ENCODE measurements at places on chromosomes 6 and 20. TPM values are rescaled to one million over a fixed set of nuclear protein-coding genes. Genes with fewer than 3 reads are reported as not detected.
A peak's percentile ranks its signal among the peaks of the same experiment; 100 is the strongest.

EIF6 gene
- 93.1 TPM for total RNA-seq

MCHR2 gene
- not detected for total RNA-seq

DNA sequence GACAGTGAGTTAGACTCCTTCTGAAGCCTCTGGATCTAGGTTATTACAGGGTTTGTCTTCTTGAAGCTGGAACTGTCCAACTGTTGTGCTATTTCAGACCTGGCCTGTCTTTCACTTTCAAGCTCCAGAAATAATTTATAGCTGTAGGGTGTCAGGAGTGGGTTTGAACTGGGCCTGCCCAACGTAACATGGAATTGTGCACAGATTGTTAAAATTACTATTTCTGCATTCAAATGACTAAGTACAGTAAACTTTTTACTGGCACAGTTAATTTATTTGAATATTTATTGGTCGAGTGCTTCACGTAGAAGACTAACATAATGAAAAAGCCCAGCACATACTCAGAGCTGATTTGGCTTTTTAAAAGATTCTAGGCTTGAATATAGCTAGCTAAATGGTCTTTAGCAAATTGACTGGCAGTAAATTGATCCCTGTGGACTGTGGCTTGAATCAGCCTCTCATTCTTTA lies 74.3 kb downstream of the ARID1B start:
- H3K27ac ChIP-seq: no peak overlapping the region
- H3K4me3 ChIP-seq: no peak overlapping the region
- H3K27me3 ChIP-seq: no peaks in the 10 kb centered on the region
- H3K36me3 ChIP-seq: no peaks in the 10 kb centered on the region

DNA sequence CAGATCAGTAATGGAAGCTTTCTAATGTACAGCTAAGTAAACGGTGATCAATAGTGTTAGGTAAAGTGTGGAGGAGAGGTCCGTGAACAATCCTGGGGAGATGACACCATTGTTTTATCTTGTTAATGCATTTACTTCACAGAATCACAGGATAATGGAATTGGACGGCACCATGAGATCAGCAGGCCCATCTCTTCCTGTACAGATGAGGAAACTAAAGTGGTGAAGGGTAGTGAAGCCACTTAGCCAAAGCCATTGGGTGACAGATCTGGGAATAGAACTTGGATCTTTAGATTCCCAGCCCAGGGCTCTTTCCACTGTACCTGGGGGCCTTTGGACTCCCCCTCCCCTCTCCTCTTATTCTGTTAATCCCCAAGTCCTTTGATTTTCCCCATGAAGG lies 26.2 kb upstream of the IER3 start:
- no peak for DNase-seq
- H3K36me3 ChIP-seq: no peaks in the 10 kb centered on the region
- peaks cover 3% of the 10 kb centered on the region for H3K4me1 ChIP-seq
- H3K27me3 ChIP-seq: no peaks in the 10 kb centered on the region
- H3K4me3 ChIP-seq: no peak overlapping the region

GRCh38 chr6:71388856-71389527 lies 100.4 kb downstream of the OGFRL1 start:
- H3K36me3 ChIP-seq: no peaks in the 10 kb centered on the region
- no peak for DNase-seq
- no peak overlapping the region for H3K4me3 ChIP-seq
- no peaks in the 10 kb centered on the region for H3K4me1 ChIP-seq

- H3K4me3 ChIP-seq: no peak overlapping the region
- no peaks in the 10 kb centered on the region for H3K36me3 ChIP-seq
- no peaks in the 10 kb centered on the region for H3K4me1 ChIP-seq
- no peaks in the 10 kb centered on the region for H3K27me3 ChIP-seq
- DNase-seq: no peak
Measured at GRCh38 chr6:34457742-34458735, 7.8 kb upstream of the PACSIN1 start.

GRCh38 chr20:58901488-58902402 lies 49.2 kb downstream of the GNAS start:
- H3K4me1 ChIP-seq: peaks cover 11% of the 10 kb centered on the region
- DNase-seq: no peak
- no peak overlapping the region for H3K27ac ChIP-seq
- no peaks in the 10 kb centered on the region for H3K36me3 ChIP-seq
- H3K4me3 ChIP-seq: no peak overlapping the region

- no peaks in the 10 kb centered on the region for H3K27me3 ChIP-seq
- H3K4me1 ChIP-seq: no peaks in the 10 kb centered on the region
- H3K27ac ChIP-seq: no peak overlapping the region
- no peak overlapping the region for H3K4me3 ChIP-seq
- H3K36me3 ChIP-seq: no peaks in the 10 kb centered on the region
Measured at GRCh38 chr6:143007646-143008045, 53.0 kb upstream of the AIG1 start.

- peak overlapping the region; percentile 7 for H3K4me3 ChIP-seq
- no peak for DNase-seq
- H3K4me1 ChIP-seq: no peaks in the 10 kb centered on the region
- H3K27ac ChIP-seq: no peak overlapping the region
- H3K36me3 ChIP-seq: no peaks in the 10 kb centered on the region
- H3K27me3 ChIP-seq: no peaks in the 10 kb centered on the region
Measured at GRCh38 chr6:6614096-6614982, 25.8 kb downstream of the LY86 start.

GRCh38 chr20:63748934-63749270 lies 9.3 kb downstream of the SLC2A4RG start:
- no peak overlapping the region for H3K27ac ChIP-seq
- no peak for DNase-seq
- H3K36me3 ChIP-seq: no peaks in the 10 kb centered on the region
- H3K4me1 ChIP-seq: no peaks in the 10 kb centered on the region
- H3K4me3 ChIP-seq: no peak overlapping the region

GRCh38 chr20:59453759-59454560 lies 150.4 kb upstream of the PHACTR3 start:
- H3K4me3 ChIP-seq: no peak overlapping the region
- no peaks in the 10 kb centered on the region for H3K36me3 ChIP-seq
- H3K27ac ChIP-seq: no peak overlapping the region
- H3K4me1 ChIP-seq: no peaks in the 10 kb centered on the region

GRCh38 chr6:114793428-114793827 lies 450.6 kb upstream of the HS3ST5 start:
- no peak for DNase-seq
- H3K36me3 ChIP-seq: no peaks in the 10 kb centered on the region
- H3K27ac ChIP-seq: no peak overlapping the region
- H3K27me3 ChIP-seq: no peaks in the 10 kb centered on the region
- no peak overlapping the region for H3K4me3 ChIP-seq

DNA sequence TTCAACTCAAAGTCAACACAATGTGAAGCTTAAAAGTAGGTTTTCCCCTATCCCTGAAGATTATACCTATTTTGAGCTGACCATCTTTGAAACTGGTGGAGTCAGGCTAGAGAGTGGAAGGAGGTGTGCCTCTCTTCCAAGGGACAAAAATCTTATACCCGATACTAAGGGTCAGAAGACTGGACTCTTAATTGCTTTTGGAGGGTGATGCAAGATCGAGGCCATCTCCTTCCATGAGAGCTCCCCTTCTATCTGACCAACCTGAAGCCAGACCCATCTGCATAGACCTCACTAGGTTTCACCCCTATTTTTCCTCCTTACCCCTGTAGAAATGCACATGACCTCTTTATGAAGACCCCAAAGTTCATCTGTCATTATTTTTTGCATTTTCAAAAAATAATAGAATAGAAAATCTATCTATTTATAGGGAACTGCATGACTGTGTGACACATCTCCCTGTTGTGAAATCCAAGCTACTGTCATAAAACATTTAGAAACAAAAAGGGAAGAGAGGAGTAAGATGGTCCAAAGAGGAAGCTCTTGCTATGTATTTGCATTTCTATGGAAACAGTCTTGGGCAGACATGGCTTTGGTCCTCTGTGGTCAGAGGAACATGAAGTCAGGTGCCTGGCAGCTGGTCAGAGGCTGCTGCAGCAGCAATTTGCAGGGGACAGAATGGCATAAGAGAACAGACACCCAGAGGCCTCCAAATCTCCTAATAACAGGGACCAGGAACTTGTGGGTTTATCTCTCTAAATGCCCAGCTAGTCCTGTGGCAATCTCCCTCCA lies 349.2 kb downstream of the MAFB start:
- no peak overlapping the region for H3K27ac ChIP-seq
- no peak for DNase-seq
- no peak overlapping the region for H3K4me3 ChIP-seq
- H3K36me3 ChIP-seq: no peaks in the 10 kb centered on the region
- no peaks in the 10 kb centered on the region for H3K4me1 ChIP-seq
- H3K27me3 ChIP-seq: no peaks in the 10 kb centered on the region

GRCh38 chr6:36098920-36099647 lies 31.2 kb upstream of the MAPK13 start:
- H3K27ac ChIP-seq: no peak overlapping the region
- no peak for DNase-seq
- H3K4me1 ChIP-seq: no peaks in the 10 kb centered on the region
- no peaks in the 10 kb centered on the region for H3K36me3 ChIP-seq
- H3K27me3 ChIP-seq: no peaks in the 10 kb centered on the region
- no peak overlapping the region for H3K4me3 ChIP-seq

DNA sequence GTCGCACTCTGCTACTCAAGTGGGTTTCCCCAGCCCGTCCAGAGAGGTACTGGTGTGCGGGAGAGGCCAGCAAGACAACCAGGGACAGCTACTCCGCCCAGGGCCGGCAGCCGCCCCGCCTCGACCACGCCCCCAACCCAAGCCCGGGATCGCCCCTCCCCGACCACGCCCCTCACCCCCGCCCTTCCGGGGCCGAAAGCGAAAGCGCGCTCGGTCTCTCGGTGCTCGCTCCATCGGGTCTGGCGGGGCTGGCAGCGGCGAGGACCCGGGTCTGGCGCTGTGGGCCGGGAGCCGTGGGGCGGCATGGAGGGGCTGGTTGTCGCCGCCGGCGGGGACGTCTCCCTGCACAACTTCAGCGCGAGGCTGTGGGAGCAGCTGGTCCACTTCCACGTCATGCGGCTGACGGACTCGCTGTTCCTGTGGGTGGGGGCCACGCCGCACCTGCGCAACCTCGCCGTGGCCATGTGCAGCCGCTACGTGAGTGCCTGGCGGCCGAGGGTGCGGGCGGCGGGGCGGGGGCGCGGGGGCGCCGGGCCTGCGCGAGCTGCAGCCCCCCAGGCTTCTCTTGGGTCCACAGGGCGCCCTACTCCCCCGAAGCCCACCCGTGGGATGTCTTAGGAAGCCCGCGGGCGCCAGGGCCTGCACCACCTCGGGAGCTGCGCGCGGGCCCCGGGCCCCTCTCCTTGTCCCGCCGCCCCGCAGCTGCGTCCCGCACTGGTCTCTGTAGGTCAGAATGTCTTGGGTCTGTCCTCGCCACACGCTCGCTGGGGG lies at the start of gene PSMG4:
PSMG4 (plus strand) TSS at position 228 of the 771 bp plus-strand sequence; CDS start at position 304, 76 bp downstream.
- H3K4me3 ChIP-seq: peak within 1 kb of the TSS; percentile 58
- no peaks in the 10 kb centered on the region for H3K36me3 ChIP-seq
- peak within 1 kb of the TSS; percentile 16 for H3K27ac ChIP-seq
- peaks cover 14% of the 10 kb centered on the region for H3K4me1 ChIP-seq
- DNase-seq: peak; percentile 98

All from ovary (tissue), 10 donors.